Spinal cord (tissue), 10 donors: ENCODE measurements at places on chromosomes 5 and 9. TPM values are rescaled to one million over a fixed set of nuclear protein-coding genes. Genes with fewer than 3 reads are reported as not detected.

DNA sequence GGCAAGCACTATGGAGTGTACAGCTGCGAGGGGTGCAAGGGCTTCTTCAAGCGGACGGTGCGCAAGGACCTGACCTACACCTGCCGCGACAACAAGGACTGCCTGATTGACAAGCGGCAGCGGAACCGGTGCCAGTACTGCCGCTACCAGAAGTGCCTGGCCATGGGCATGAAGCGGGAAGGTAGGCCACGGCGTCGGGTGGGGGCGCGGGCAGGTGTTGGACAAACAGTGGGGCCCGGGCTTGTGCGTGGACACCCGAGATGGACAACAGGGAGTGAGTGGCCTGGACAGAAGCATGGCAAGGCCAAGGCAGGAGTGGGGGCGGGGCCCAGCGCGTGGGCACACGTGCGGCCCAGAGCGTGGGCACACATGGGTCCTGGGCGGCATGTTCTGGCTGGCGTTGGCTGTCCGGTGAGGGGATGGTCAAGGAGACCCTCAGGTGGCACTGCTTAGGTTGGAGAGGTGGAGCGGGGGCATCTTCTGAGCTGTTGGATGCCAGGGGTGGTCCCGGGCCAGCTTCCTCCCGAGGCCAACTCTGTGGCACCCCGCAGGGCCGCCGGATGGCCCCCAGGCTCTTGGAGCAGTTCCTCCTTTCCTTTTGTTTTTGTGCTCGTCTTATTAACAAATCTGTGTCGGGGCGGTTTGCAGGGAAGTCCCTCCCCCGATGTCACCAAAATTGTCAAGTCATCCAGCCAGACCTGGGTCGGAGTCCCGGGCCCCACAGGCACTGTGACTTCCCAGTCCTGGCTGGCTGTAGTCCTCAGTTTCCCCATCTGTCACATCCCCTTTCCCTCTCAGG lies 82.9 kb downstream of the RXRA start:
- H3K27me3 ChIP-seq = no peaks in the 10 kb centered on the region
- no peak overlapping the region for H3K27ac ChIP-seq
- no peak for DNase-seq

Gene CDK9
- total RNA-seq = 59.7 TPM

DNA sequence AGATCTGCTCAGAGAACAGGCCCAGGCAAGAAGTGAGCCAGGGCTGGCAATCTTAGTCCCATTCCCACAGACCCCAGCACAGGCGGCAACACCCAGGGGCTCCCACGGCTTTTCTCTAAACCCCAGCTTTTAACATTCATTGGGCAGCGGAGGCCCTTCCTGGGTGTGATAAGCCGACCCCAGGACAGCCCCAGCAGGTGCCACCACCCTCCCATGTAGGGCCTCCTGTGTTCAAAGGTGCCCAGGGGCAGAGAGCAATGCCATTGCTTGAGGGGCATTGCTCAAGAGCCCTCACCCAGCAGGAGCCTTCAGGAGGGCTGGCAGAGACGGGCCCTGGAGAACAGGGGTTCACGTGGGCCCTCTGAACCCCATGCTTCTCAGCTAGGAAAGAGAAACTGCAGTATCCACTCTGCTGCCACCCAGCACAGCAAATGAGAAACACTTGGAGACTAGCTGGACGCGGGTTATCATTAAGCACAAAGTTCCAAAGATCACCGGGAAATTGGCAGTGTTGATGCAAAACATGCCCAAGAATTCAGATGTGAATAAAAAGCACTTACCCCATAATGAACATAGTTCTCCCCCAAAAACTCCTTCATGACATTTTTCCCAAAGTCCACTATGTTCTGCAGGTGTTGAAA lies 13.9 kb downstream of the IPPK start:
- no peak for DNase-seq
- H3K27ac ChIP-seq = no peak overlapping the region
- peaks cover 17% of the 10 kb centered on the region for H3K4me1 ChIP-seq
- H3K27me3 ChIP-seq = no peaks in the 10 kb centered on the region
- no peak overlapping the region for H3K4me3 ChIP-seq

DNA sequence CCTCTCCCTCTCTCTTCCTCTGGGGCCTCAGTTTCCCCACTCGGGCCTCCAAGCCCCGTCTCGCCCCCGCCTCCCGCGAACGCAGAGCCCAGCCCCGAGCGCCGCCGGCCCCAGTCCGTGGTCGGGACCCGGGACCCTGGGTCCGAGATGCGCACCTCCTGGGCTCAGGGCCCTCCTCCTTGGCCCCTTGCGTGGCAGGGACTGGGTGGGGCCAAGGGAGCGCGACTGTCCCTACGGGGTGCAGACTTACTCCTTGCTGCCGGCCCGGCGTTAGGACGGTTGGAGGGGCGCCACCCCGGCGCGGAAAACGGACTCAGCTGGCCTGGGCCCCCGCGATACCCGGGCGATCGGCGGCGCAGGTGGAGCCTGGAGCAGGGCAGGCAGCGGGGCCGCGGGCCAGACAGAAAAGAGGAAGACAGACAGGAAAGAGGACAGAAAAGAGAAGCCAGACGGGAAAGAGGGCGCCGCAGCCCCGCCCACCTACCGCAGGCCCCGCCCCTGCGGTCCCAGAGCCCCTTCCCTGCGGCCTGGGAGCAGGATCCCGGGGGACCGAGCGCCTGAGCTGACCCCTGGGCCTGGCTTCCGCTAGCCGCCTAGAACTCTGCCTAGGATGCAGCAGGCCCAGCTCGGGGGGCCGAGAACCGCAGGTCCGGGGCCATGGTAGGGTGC lies at the start of gene GBGT1:
Gene GBGT1, minus strand, starts transcription at position 411 of the 669 bp plus-strand sequence. CDS start 1,502 bp downstream, outside the sequence.
- peaks cover 24% of the 10 kb centered on the region for H3K27me3 ChIP-seq
- H3K27ac ChIP-seq = no peak within 1 kb of the TSS
- no peaks in the 10 kb centered on the region for H3K36me3 ChIP-seq
- H3K4me1 ChIP-seq = peaks cover 22% of the 10 kb centered on the region
- H3K4me3 ChIP-seq = peak within 1 kb of the TSS; percentile 45
- no peak for DNase-seq

GRCh38 chr9:98607787-98608186 lies 100.9 kb downstream of the GABBR2 start:
- H3K27me3 ChIP-seq = no peaks in the 10 kb centered on the region
- H3K36me3 ChIP-seq = no peaks in the 10 kb centered on the region
- no peak for DNase-seq
- no peak overlapping the region for H3K27ac ChIP-seq

Gene BNC2
- 26.2 TPM for total RNA-seq

DNA sequence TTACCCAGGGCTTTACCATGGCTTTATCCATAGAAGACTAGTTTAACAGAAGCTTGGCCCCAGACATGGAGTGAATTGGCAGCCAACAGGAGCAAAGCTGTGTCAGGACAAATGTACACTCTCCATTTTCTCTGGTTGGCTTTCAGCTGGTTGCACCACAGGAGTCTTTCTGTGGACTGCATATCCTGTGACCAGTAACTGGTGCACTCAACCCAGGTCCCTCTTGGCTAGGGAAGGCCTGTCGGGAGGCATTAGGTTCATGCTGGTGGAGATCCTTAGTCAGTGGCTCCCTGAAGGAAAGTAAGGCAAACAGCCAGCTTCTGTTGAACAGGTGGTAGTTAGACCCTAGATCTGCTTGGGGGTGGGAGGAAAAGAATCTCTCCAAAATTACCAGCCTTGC lies 146.9 kb upstream of the TLX3 start:
- H3K4me1 ChIP-seq = no peaks in the 10 kb centered on the region
- H3K27ac ChIP-seq = no peak overlapping the region
- H3K27me3 ChIP-seq = no peaks in the 10 kb centered on the region
- no peak overlapping the region for H3K4me3 ChIP-seq
- no peaks in the 10 kb centered on the region for H3K36me3 ChIP-seq

- no peaks in the 10 kb centered on the region for H3K27me3 ChIP-seq
- H3K36me3 ChIP-seq = no peaks in the 10 kb centered on the region
- DNase-seq = no peak
- H3K4me1 ChIP-seq = no peaks in the 10 kb centered on the region
- H3K4me3 ChIP-seq = no peak overlapping the region
These were observed 147.3 kb downstream of the OSTF1 start for GRCh38 chr9:75235632-75236031.

- peaks cover 6% of the 10 kb centered on the region for H3K36me3 ChIP-seq
- DNase-seq = no peak
- H3K4me3 ChIP-seq = no peak overlapping the region
- H3K27me3 ChIP-seq = peaks cover 4% of the 10 kb centered on the region
- no peak overlapping the region for H3K27ac ChIP-seq
These were observed 36.1 kb downstream of the HMCN2 start for GRCh38 chr9:130301483-130302286.

Gene LIX1
- total RNA-seq = 22.3 TPM

DNA sequence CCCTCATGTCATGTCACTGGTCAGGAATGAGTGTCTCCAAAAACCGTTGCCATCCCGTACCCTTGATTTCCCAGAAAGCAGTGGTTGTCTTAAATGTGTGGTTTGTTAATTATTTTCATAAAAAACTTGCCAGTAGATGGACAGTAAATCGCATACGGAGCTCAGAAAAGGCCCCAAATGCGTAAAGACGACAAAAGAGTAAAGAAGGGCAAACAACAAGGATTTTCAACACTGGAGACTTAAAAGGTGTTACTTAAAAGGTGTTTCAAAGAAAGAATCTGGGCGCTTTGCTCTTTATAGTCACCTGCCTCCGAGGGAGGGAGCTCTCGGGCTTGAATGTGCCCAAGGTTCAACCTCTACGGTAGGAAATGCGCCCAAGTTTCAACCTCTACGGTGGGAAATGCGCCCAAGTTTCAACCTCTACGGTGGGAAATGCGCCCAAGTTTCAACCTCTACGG lies 734 bp downstream of the KIF27 start:
- peaks cover 4% of the 10 kb centered on the region for H3K4me1 ChIP-seq
- peak; percentile 84 for DNase-seq
- H3K27ac ChIP-seq = peak overlapping the region; percentile 84
- H3K36me3 ChIP-seq = peaks cover 2% of the 10 kb centered on the region

DNA sequence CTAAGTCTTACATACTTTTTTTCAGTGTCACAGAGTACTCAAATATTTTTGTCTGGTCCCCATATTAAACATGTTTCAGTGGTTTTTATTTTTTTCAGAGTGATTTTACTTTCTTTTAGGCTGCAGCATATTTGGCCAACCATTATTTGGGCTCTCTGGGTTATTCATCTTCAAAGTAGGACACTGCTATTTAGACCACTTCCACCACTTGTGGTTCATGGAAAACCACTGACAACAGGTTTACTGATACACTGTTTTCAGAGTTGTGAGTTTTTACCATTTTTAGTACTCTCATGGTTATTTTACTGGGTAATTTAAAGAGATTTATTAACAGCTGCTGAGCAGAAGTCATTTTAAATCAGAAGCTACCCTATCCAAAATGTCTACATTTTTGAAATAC lies 437.6 kb downstream of the KIAA0825 start:
- no peak overlapping the region for H3K27ac ChIP-seq
- no peaks in the 10 kb centered on the region for H3K27me3 ChIP-seq
- H3K36me3 ChIP-seq = no peaks in the 10 kb centered on the region
- no peak for DNase-seq
- H3K4me1 ChIP-seq = no peaks in the 10 kb centered on the region

Gene FOXE1
- not detected for total RNA-seq

GRCh38 chr5:89292487-89292886 lies 409.5 kb upstream of the MEF2C start:
- no peak overlapping the region for H3K4me3 ChIP-seq
- no peaks in the 10 kb centered on the region for H3K27me3 ChIP-seq
- H3K27ac ChIP-seq = no peak overlapping the region
- DNase-seq = no peak
- no peaks in the 10 kb centered on the region for H3K4me1 ChIP-seq

DNA sequence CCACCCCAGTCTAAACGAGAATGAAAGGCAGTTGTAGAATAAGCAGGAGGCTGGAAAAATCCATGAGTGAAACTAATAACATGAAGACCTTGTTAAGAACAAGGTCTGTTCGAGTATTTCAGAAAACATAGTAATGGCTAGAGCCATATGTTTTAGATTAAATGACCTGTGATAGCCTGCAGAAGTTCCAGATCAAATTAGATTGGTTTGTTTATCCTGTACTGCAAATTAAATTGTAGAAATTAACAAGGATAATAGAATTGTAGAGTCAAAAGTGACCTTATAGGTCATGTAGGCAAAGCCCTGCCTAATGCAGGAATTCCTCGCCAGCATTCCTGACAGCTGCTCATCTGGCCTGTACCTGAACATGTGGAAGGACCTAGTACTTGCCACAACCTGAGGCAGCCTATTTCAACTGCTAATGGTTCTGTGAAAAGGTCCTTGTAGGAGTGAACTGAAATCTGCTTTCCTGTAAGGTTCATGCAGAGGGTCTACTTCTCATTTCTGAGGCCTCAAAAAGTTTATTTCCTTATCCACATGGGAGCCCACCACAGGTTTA lies 17.2 kb downstream of the LIX1 start:
- H3K4me1 ChIP-seq = no peaks in the 10 kb centered on the region
- no peak overlapping the region for H3K4me3 ChIP-seq
- H3K27me3 ChIP-seq = no peaks in the 10 kb centered on the region
- H3K36me3 ChIP-seq = no peaks in the 10 kb centered on the region
- DNase-seq = no peak

DNA sequence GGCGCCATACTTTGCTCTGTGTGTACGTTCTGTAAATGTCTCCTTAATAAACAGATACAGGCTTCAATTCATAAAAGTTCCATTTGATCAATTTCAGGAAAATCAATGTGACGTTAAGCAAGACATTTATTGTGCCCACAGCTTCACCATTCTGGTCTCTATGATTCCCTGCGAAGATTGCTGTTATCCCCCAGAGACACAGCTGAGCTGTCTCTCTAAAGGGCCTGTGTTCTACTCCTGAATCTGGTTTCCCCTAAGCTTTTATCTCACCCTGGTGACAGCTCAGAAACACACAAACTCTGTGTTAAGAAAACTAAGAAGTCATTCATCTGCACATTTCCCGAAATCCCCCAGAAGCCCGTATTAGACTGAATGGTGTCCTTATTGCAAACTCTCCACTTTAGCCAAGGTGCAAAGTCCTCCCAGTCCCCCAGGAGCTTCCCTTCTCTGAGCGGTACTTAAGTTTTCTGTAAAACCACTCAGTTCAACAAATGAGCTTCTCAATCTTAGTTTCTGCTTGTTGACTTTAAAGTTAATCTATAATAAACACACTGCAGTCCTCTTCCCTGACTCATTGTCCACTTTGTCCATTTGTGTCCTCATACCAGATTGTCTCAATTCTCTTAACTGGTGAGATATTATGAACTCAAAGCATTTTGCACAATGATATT lies 1.4 kb upstream of the C5orf15 start:
- H3K4me1 ChIP-seq = peaks cover 9% of the 10 kb centered on the region
- H3K4me3 ChIP-seq = no peak overlapping the region
- H3K36me3 ChIP-seq = peaks cover 15% of the 10 kb centered on the region
- H3K27me3 ChIP-seq = no peaks in the 10 kb centered on the region
- no peak for DNase-seq
- peak overlapping the region; percentile 59 for H3K27ac ChIP-seq
